Aorta (tissue), 5 donors: ENCODE measurements at places on chromosomes 13 and 19. TPM values are rescaled to one million over a fixed set of nuclear protein-coding genes. Genes with fewer than 3 reads are reported as not detected.

DNA sequence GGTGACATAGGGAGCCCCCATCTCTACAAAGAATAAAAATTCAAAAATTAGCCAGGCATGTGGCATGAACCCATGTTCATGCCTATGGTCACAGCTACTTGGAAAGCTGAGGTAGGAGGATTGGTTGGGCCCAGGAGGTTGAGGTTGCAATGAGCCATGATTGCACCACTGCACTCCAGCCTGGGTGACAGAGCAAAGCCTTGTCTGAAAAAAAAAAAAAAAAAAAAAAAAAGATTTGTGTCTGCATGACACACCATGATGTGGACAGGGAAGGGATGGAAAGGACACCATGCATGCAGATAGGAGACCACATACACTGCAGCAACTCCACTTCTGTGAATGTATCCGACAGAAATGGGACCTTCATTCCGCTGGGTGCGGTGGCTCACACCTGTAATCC, 34.0 kb upstream of the HOMER3 start:
- DNase-seq: no peak

CNN2 gene
- 185 TPM for total RNA-seq

GRCh38 chr19:45244133-45244794, 943 bp downstream of the EXOC3L2 start:
- no peak for DNase-seq

DNA sequence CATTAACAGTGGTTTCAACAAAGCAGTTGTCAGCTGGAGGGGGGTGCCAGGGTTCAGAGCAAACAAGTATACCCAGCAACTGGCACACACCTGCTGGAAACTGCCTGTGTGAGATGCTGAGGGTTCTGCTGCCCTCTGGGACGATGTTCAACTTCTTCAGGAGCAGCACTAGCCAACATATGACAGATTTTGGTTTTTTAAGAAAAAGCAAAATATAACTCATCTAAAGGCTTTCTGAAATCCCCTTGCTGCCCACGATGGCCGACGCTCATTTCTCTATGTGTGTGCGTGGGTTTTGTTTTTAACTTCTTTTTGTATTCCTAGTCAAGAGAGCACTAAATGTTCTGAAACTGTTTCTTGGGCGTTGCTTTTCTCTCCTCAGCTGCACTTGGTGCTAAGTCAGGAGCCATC, 79.9 kb downstream of the MRPL57 start:
- DNase-seq: no peak

PSG11 gene
- total RNA-seq: not detected

- DNase-seq: no peak
These were observed 1606.4 kb upstream of the PRR20A start for GRCh38 chr13:55534306-55534705.

GRCh38 chr13:27005556-27005955, 166.1 kb downstream of the USP12 start:
- DNase-seq: no peak

DNA sequence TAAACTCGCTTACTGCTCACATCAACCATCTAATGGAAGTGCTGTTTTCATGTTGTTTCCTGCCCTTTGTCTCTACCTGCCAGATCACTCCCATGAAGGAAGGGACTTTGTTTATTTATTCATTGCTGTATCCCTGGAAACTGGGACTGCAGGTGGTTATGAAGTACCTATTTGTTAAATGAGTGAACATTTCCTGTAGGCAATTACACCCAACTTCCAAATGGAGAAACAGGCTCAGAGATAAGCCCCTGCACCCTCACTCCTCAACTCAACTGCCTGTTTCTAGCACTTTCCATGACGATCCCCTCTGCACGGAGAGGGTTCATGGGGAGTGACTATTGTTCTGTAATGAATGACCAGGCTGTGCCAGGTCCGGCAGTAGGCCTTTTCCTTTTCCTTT, 1.9 kb upstream of the SELENOW start:
- DNase-seq: no peak

GRCh38 chr13:29005763-29006120, 185.6 kb downstream of the MTUS2 start:
- no peak for DNase-seq

DNA sequence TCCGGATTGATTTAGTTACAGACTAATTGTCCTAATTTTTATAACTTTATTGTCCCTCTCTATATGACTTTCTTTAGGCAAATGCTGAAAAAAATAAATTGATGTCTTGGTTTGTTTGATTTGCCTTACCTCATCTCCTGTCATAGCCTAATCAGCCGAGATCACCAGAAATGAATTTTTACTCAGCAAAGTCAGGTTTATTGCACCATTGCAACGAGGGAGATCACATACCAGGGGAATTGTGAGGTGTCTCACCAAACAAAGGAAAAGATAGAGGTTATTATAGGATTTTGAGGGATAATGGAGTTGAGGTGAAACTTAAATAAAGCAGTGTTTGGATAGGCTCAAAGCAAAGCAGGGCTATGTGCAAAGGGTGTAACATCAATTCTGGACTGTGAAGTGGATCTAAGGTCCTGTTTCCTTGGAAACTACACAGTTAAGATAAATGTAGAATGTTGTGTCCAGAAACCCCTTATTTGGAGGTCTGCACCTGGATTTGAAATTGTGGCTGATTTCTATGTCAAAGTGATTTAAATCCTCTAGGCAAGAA, 372.6 kb downstream of the OXGR1 start:
- no peak for DNase-seq

DNA sequence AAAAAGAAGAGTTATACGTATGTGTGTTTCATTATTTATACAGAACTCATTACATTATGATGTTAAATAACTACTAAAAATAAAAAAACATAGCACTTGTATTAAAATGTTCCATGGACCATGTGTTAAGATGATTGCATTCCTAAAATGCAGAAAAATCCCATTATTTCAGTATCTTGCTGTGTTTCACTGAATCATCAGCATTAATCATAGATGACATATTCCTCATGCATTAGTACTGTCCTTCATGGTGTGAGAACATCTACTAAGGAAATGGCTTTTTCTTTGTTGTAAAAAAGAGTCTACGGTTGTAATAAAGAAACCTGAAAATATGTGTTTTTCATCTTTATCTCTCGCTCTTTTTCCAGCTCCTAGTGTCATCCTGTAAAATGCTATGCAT, 416.5 kb downstream of the FGF14 start:
- no peak for DNase-seq

DNA sequence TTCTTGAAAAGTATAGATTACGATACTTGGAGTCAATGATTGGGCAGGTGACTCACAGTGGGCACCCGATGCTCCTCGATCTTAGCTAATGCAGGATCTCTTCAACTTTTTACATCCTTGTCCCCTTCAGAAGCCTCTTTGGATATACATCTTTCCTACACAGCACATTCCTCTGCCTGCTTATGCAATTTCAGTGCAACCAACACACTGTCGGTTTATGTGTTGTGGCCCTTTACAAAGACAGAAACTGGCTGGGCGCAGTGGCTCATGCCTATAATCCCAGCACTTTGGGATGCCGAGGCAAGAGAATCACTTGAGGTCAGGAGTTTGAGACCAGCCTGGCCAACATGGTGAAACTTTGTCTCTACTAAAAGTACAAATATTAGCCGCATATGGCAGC, 2.6 kb downstream of the GPR42 start:
- DNase-seq: no peak

DNA sequence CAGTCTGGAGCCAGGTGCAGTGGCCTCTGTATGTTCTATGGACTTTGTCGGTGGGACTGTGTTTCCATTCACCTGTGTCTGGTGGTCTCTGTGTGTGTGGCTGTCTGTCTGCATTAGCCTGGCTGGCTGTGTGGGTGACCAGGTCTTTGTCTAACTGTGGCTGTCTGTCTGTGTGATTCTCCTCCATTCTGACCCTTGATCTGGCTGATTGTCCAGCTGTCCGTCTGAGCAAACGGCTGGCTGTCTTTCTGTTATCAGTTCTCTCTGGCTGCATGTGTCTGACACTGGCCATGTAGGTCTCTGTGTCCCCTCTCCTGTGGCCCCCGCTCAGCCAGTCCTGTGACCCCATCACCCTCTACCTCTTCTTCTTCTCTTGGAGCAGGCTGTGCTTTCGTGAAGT, 53.2 kb downstream of the CELF5 start:
- DNase-seq: no peak

DNA sequence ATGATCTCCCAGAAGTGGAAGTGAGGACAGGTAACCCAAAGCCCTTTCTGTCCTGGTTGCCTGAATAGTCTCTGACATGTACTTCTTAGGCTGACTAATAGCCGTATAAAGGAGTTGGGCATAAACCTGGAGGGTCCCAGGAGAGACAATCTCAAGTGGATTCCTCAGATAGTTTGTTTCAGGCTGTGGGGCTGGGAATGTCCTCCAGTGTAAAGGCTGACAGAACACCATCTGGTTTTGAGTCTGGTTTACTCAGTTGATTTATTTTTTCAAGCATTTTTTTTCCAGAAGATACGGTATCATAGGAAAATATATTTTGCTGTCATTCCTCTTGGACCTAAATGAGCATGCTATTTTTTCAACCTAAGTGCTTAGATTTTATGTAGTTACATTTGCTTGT, 15.2 kb downstream of the HTR2A start:
- DNase-seq: no peak

UBE2L5 gene
- not detected for total RNA-seq

DNA sequence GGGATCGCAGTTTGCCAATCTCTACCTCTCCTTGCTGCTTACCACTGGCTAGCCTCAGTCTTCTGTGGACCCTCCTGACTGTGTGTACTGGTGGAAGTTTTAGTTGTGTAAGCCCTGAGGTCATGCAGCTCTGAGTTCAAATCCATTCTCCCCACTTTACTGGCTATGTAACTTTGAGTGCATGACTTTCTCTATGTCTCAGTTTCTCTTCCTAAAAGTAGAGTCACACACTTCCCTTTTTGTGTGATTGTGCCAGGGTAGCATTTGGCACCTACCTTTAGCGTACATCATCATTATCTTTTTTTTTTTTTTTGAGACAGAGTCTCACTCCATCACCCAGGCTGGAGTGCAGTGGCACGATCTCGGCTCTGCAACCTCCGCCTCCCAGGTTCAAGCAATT, 70.3 kb downstream of the MAP4K1 start:
- peak; percentile 17 for DNase-seq

- no peak for DNase-seq
These were observed 13.8 kb downstream of the IPO5 start for GRCh38 chr13:97967226-97967625.

ZNF71 gene
- 9.7 TPM for total RNA-seq

DNA sequence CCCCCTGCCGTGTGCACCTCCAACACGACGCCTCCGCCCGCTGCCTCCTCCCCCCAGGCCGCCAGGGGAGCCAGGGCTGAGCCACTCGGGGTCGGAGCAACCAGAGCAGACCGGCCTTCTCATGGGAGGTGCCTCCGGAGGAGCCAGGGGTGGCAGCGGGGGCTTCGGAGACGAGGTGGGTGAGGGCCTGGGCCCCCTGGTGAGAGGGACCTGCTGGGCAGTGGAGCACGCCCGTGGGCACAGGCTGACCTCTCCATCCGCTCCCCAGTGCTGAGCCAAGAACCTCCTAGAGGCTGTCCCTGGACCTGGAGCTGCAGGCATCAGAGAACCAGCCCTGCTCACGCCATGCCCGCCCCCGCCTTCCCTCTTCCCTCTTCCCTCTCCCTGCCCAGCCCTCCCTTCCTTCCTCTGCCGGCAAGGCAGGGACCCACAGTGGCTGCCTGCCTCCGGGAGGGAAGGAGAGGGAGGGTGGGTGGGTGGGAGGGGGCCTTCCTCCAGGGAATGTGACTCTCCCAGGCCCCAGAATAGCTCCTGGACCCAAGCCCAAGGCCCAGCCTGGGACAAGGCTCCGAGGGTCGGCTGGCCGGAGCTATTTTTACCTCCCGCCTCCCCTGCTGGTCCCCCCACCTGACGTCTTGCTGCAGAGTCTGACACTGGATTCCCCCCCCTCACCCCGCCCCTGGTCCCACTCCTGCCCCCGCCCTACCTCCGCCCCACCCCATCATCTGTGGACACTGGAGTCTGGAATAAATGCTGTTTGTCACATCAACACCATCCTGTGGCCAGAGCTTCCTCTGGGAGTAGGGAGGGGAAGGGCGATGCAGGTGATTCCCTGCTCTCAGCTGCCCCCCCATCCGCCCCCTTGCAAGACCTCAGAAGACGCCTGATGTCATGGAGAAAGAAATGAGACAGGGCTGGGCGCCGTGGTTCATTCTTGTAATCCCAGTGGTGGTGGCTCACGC, 12.0 kb downstream of the BCAM start:
- peak; percentile 91 for DNase-seq
